ENCODE measurements at places on chromosomes 6 and 20.
A peak's percentile ranks its signal among the peaks of the same experiment; 100 is the strongest.

- DNase-seq: no peak
Measured at GRCh38 chr6:96749891-96750290, 87.4 kb downstream of the GPR63 start.

DNA sequence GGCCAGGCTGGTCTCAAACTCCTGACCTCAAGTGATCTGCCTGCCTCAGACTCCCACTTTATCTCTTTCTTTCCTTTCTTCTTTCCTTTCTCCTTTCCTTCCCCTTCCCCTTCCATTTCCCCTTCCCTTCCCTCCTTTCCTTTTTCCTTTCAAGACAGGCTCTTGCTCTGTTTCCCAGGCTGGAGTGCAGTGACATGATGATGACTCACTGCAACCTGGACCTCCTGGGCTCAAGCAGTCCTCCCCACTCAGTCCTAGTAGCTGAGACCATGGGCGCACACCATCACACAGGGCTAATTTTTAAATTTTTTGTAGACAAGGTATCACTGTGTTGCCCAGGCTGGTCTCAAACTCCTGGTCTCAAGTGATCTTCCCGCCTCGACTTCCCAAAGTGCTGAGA, 377.6 kb upstream of the ZFP64 start:
- DNase-seq: no peak

DNA sequence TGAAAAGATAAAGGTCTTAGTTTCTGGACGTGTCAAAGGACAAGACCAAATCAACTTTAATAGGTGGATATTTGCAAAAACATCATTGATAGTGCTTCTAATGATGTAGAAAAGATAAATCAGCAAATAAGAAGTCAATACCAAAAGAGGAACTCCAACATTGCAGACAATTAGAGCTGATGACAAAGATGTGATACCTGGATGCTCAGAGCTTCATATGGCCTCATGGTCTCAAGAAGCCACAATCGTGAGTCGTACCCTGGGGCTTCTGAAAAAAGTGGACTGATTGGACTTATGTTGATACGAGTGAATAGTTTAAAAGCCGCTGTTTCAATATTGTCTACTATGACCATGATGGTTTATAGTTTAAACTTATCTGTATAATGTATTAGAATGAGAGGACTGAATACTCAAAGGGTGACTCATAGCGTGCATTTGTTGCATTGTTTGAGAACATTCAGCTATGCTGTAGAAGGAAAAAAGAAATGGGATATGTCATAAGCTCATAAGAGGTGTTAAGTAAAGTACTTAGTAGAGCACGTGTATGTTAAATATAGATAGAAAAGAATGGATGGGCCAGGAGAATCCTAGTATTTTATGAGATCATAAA, 54.6 kb upstream of the RIPOR2 start:
- no peak for DNase-seq

DNA sequence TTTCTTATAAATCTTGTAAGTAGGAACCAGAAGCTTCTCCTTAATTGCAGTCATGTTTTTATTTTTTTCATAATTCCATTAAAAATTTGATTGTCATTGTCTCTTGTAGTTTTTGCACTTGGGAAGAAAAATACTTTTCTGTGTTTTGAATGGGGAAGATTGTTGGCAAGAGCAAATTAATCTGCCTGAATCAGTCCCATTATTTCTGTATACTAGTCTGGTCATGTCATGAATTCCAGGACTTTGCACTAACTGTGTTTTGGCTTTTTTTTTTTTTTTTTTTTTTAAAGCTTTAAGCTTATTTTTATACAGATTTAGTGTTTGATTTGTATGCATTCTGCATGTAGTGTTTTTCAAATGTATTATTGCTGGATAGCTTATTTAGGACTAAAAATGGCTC, 47.6 kb downstream of the RALGAPB start:
- DNase-seq: no peak

GRCh38 chr20:62044631-62045030, 21.1 kb downstream of the TAF4 start:
- DNase-seq: no peak

GRCh38 chr20:23212464-23212995, 126.4 kb upstream of the CD93 start:
- DNase-seq: no peak

DNA sequence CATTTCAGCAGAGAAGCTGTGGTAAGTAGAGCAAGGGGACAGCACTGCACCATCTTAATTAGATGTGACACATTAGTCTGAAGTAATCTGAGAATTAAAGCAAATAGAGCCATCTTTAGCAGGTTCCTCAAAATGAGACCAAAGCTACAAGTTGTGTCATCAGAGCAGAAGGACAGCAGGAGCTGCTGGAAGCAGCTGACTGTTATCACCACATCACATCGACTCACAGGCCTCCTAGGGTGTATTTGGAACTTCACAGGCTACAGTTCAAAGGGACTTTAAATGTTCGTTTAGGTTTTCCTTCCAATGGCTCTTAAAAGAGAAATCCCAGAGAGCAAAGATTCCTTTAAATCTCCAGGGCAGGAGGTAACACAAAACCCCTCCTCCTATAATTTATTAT, 69.5 kb downstream of the LCA5 start:
- DNase-seq: peak; percentile 11

GRCh38 chr6:95856876-95857364, 158.9 kb upstream of the FUT9 start:
- DNase-seq: no peak

- no peak for DNase-seq
Measured at GRCh38 chr6:91281901-91282300, 695.0 kb upstream of the MAP3K7 start.

- no peak for DNase-seq
Measured at GRCh38 chr6:163984124-163984936, 569.8 kb downstream of the QKI start.

DNA sequence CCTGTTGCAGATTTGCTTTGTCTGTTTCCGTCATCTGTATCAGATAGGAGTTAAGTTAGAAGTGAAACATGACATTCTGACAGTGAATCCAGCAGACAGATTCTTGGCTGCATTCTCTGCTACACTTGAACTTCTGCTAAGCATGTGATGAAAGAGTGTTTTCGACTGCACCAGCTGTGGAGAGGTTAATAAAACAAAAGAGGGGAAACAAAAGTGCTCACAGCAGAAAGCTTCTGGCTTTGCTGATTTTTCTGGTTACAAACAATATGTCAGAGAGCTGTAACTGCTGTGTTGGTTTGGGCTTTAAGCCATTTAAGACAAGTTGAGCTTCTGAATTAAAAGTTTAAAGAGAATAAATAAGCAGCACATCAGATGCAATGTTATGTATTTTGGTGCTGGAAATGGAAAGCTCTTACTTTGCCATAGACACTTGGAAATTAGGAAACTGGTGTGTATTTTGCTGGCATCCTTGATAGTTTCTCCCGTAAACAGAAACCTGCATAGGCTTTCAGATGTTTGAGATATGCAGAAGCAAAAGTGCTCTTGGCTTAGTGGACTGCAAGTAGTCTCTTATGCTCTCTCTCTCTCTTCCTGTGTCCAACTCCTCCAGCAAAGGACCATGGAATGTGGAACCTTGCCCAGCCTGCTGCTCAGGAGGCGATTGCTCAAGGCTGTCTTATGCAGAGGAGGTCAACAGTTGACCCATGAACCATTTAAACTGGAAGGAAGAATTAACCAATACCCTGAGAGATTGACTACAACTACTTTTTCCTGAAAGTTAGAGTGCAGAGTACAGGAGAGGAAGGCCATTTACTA, 104.9 kb downstream of the RPS12 start:
- no peak for DNase-seq

GRCh38 chr6:1949538-1949937, 295.9 kb downstream of the GMDS start:
- DNase-seq: no peak

DNA sequence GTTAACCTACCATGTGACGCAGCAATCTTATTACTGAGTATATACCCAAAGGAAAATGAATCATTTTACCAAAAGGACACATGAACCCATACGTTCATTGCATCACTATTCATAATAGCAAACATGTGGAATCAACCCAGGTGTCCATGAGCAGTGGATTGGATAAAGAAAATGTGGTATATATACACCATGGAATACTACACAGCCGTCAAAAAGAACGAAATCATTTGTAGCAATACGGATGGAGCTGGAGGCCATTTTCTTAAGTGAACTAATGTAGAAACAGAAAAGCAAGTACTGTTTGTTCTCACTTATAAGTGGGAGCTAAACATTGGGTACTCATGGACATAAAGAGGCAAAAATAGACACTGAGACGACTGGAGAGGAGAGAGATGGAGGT, 44.2 kb downstream of the TBPL1 start:
- DNase-seq: no peak

All from RKO (cell line).